ENCODE measurements at places on chromosomes 6 and 20.

DNA sequence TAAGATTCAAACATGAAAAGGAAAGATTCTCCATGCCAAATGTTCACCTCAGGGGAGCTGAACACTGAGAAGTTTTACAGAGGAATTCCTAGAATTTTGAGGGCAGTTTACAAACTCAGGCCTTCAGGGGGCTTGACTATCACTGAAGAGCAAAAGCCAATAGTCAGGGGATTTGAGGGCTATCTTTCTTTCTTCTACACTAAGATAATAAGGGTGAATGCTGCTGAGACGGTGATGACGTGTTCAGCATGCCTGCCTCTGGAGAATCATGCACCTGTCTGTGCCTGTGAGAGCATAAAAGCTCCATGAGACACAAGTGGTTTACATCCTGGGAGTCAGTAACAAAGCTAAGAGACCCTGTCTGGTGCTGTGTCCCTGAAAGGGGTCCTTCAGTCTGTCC, 1085.6 kb downstream of the KIF16B start:
- DNase-seq: no peak

DNA sequence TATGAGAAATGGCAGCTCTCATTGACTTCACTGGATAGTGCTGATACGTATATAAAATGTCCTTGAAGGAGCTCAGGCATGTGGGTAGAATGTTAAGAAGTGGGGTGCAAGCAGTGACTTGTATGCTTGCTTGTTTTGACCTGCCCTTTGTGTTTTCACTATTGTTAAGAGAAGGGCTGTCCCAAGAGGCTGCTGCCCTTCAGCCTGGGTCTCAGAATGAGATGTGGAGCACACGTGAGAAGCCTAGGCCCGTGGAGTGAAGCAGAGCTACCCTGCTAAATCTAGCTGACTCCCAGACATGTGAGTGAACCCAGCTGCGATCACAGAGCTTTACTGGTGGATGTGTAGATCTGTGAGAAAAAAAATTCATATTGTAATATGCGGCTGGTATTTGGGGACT, 305.3 kb upstream of the RGS17 start:
- no peak for DNase-seq

GRCh38 chr6:165658395-165659058, 4.5 kb downstream of the PDE10A start:
- DNase-seq: no peak

DNA sequence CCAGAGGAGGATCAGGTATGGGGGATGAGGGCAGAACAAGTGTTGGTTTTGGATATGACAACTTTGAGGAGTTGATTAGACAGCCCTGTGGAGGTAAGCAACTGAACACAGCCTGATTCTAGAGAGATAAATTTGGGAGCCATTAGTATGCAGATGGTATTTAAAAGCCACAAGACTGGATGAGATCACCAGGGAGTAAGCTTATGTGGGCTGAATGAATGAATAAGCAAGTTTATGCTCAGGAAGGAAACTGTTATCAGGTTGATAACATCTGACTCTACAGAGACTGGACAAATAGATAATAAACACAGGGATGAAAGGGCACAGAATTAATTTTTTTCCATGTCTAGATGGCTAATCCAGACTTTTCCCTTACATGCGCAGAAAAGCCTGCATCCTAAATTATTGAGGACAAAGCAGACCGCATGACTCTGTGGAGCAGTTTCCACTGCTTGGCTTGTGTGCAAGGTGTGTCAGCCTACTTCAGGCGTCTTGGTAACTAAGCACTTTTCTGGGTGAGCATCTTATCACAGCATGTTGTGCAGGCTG, 150.6 kb downstream of the GJA10 start:
- no peak for DNase-seq

GRCh38 chr6:122622479-122622878, 12.3 kb downstream of the PKIB start:
- no peak for DNase-seq

DNA sequence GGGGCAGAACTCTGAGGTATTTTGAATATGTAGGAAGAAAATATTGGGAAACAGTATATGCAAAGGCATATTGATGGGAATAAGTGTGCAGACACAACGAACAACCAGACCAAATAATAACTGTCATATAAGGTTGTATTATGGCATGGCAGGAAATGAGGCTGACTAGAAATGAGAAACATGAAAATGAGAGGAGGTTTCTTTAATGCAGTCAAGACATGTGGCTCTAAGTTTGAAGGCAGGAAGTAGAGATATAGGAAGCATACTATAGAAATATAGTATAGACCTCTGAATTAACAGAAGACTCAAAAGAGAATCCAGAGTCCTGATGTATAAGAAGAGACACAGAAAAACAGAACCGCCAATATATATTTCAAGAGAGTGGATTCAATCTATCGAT, 459.7 kb upstream of the PTCHD4 start:
- DNase-seq: no peak

Data from sigmoid colon (tissue), 7 donors.